ENCODE measurements at places on chromosomes 16 and 17. TPM values are rescaled to one million over a fixed set of nuclear protein-coding genes. Genes with fewer than 3 reads are reported as not detected.
A peak's percentile ranks its signal among the peaks of the same experiment; 100 is the strongest.

GRCh38 chr16:68229431-68230175 lies 6.3 kb downstream of the ESRP2 start:
- no peak for DNase-seq

- no peak for DNase-seq
Observed at GRCh38 chr17:79051306-79051705, 23.3 kb upstream of the ENGASE start.

DNA sequence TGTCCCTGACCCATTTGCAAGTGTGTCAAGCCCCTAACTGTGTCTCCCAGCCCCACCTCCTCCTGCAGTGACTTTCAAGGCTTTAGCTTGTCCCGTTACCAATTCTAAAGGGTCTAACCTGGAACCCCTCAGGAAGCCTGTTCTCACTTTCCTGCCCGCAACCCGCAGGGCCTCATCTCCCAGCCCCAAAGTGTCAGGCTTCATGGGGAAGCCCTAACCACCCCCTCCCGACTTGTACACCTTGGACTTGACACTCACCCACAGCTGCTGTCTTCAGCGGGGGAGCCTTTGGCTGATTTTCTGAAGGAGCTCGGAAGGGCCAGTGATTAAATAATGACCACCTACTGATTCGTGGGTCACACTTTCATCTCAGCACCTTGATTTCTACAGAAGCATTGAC lies 33.1 kb downstream of the NLRC5 start:
- no peak for DNase-seq

GRCh38 chr16:53519417-53520091 lies 16.5 kb upstream of the AKTIP start:
- peak; percentile 7 for DNase-seq

GRCh38 chr17:72334205-72334604 lies 213.4 kb downstream of the SOX9 start:
- no peak for DNase-seq

- DNase-seq, result no peak
Observed at GRCh38 chr17:37701496-37701898, 43.4 kb downstream of the HNF1B start.

- DNase-seq, result no peak
Observed at GRCh38 chr17:74875977-74876593, 3.3 kb upstream of the FDXR start.

DNA sequence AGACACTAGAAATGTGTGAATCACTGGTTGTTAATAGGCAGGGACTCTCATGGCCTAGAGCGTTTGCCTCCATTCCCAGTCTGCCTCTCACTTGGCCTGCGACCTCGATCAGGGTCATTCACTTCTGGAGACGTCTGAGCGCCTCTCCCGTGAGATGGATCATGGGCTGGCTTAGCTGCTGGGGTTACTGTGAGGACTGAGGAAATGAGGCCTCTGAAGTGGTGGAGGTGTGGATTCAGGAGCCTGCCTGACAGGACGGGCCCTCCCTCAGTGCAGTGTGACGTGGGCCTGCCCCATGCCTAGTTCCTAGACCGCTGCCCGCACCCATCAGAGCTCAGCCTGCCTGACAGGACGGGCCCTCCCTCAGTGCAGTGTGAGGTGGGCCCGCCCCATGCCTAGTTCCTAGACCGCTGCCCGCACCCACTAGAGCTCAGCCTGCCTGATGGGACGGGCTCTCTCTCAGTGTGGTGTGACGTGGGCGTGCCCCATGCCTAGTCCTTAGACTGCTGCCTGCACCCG lies 61.9 kb downstream of the BANP start:
- DNase-seq, result no peak

FOXJ1 gene
- 2.3 TPM for total RNA-seq

TUBB3 gene
- 0.58 TPM for total RNA-seq

C17orf100 gene
- 1.1 TPM for total RNA-seq

PRAC1 gene
- not detected for total RNA-seq

MEFV gene
- total RNA-seq, result 0.23 TPM
